Activated naive CD4-positive, alpha-beta T cell treated with Interleukin-2 at 50 U/mL for 16 hours (primary cell): ENCODE measurements at places on chromosomes 5 and 9.

DNA sequence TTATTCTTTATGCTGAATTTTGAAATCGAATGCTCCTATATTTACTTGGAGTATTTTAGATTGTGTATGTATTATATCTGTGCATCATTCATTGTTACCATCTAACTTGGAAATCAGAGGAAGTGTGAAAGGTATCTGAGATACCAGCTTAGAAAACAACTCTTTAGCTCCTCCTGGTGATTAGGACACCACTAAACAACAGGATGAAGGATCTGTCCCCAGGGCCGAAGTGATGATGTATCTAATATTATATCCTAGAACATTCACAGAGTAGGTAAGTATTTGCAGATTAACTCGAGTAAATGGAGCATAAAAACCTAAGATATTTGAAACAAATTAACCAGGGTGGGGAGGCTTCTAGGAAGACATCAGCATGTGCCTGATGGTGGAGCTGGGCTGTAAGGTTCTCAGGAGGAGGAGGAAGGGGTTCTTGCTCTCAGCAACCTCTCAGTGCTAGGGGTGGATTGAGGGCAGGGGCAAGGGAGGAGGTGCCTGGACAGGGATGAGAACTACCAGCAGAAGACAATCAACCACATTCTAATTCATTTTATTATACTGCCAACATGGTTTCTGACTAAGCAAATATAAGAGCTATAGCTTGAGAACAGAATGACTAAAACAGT is 2.6 kb upstream of the NFIL3 start:
- no peak for DNase-seq

DNA sequence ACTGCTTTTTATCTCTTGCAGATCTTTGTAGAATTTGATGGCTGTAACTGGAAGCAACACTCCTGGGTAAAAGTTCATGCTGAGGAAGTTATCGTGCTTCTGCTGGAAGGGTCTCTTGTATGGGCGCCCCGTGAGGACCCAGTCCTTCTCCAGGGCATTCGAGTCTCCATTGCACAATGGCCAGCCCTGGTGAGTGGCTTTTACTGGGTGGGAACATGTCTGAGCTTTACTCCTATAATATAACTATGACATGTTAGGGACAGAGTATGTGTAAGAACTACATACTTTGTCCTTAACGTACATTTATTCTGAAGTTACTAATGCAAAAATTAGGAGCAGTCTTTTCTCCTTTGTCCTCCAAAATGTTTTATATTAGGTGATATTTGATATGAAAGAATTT is 20.2 kb downstream of the KDM3B start:
- no peak for DNase-seq

DNA sequence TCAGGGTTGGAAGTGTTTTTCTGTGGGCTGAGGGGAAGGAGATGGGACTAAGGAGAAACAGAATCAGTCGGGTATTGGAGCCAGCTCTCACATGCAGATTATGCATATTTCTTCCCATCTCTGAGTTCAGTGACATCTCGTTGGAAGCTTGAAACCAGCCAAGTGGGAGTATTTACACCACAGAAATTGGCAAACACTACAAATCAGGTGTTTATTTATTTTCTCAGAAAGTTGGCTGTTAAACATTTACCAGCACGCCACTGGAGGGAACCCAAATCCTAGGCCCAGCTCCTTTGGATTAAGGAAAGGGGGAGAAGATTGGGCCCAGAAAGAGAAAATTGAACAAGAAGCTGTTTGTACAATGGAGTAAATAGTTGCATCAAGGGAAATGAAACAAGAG is 72.1 kb upstream of the PITX1 start:
- DNase-seq, result no peak

- no peak for DNase-seq
Observed at GRCh38 chr5:32223972-32224609, 50.0 kb upstream of the GOLPH3 start.

DNA sequence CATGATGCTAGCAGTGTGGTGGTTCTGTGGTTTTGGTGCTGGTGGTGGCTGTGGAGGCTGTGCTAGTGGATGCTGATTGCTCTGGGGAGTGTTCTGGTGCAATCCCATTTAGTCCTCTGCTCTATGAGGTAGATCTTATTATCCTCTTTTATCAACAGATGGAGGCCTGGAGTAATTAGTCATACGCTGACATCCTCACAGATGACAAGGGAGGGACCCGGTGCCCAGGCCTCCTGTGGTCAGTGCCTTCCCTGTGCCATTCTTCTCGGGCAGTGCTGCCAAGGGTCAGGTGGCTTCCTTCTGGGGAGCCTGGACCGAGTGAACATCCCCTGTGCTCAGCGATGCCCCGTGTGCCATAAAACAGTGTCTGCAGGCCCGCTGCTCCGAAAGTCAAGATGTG is 74.5 kb downstream of the COL5A1 start:
- DNase-seq, result no peak

DNA sequence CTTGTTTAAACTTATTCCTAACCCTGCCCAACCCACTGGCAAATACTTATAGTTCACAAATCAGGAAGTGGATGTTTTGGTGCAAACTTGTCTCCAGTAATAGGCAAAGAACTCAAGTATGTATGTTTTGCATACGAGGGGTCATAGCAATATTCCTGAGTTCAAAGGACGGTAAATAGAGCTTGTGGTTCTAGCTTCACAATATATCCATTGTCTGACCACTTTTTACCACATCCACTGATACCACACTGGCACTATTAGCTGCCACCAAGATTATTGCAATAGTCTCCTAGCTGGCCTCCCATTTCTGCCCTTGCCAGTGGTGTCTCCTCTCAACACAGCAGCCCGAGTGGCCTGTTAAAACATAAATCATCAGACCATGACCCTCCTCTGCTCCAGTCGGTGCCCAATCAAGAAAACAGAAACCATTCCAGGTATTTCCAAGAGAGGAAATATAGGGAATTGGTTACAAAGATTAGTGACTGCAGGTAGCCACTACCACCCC is 17.0 kb downstream of the GRXCR2 start:
- DNase-seq, result no peak

GRCh38 chr5:74579215-74579614 is 61.3 kb downstream of the ENC1 start:
- peak; percentile 77 for DNase-seq

- DNase-seq, result no peak
Observed at GRCh38 chr5:140321796-140322195, 18.9 kb upstream of the PFDN1 start.

- DNase-seq, result no peak
Observed at GRCh38 chr5:170353961-170354360, 35.2 kb downstream of the KCNMB1 start.

- no peak for DNase-seq
Observed at GRCh38 chr9:70100362-70100761, 56.7 kb downstream of the MAMDC2 start.

DNA sequence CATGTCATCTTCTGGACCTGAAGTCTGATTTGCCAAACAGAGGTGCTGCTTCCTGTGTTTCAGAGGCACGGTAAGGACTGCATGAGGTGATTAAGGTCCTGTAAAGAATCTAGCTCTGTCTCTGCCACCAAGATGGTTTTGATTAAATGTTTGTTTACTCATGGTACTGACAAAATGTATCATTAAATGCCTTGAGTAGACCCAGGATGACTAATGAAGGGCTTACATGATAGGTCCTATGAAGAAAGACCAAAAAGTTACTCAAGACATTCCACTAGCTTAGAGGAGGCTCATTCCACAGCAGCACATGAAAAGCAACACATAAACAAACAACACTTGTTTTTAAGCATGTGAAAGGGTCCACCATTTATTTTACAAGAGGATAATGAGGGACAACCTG is 100.9 kb downstream of the BOD1 start:
- DNase-seq, result no peak

GRCh38 chr5:158609333-158610050 is 490.2 kb downstream of the EBF1 start:
- no peak for DNase-seq

DNA sequence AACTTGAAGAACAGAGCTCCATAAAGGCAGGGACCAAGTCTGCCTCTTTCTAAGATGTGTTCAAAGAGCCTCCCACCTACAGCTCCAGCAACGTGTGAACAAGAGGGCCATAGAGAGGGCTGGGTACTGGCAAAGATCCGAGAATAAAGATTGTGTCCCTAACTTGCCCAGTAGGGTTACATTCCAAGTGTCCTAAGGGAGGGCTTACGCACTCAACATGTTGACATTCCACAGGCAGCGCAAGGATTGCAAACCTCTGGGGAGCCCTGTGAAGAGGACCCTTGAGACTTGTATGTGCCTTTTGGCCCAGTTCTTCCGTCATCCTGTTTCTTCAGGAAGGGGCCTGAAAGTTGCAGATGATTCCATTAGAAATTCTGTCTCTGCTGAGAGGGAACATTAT is 48.2 kb upstream of the ENTREP1 start:
- DNase-seq, result no peak

DNA sequence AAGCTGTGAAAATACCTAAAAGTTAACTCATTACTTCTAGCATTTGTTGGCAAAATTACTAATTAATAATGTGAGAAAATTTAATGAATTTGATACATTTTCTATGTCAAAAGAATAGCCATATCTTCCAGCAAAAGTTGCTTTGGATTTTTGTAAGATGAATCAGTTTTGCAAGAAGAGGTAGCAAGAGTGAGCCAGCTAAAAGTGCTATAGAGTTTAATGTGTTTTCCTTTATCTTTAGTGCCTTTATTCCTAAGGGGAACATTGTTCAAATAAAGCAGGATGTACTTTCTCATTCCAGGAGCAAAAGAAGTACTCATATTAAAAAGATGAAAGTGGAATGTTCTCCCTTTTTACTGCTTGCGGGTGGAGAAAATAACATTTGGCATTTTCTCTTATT is 622.2 kb downstream of the ANXA1 start:
- no peak for DNase-seq

DNA sequence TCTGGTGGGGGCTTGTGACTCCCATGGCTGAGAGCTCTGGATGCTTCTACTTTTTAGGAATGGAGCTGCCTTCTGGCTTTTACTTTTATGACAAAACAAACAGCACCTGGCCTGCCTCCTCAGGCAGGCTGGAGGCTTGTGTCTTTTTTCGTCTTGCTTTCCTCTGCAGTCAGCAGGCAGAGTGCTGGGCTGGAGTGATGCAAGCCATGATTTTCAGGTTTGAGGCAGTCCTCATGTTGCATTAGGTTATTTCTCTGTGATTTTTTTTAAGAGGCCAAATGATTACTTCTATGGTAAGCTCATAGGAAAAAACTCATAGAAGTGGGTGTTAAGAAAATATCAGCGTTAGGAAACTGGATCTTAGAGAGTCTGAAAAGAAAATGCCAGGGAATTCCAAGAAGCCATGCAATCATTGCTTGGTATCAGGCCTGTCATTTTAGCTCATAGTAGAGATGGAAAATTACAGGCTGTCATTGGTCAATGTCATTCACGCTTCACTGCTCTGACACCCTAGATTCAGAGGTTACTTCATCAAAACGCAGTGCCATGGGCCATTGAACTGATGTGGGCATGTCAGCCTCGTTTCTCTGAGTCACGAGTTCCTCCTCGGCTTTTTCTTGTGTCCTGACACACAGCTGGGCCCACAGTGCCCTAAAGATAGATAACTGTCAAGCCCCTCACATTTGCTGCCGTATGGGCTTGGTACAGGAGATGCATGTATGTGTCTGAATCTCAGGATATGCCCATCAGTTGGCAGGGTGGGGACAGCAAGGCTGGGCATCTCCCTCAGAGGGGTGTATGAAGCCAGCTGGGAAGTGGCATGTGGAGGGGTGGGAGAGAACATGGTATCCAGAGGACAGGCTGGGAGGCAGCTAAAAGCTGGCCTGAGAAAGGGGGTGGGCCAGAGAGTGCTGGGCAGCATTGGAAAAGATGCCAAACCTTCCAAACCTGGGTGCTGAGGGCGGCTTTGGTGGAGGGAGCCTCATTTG is 151.8 kb downstream of the HSPA4 start:
- no peak for DNase-seq

DNA sequence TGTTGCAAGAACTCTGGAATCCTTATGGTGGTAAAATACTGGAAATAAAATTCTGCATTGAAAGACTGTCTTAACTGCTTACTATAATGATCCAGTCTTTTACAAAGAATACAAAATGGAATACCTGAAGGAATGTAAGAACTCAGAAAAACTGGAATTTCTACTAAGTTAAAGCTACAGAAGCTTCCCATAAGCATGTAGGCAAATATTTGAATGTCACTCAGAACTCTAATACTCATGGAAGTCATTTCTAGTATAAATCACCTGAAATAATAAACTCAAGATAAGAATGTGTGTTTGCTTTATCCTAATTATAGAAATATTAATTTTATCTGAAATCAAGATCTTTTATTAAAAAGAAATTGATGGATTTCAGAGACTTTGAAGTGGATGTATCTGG is 54.8 kb downstream of the FEM1C start:
- DNase-seq, result no peak

GRCh38 chr5:131167615-131168014 is 2.6 kb upstream of the HINT1 start:
- DNase-seq, result no peak

DNA sequence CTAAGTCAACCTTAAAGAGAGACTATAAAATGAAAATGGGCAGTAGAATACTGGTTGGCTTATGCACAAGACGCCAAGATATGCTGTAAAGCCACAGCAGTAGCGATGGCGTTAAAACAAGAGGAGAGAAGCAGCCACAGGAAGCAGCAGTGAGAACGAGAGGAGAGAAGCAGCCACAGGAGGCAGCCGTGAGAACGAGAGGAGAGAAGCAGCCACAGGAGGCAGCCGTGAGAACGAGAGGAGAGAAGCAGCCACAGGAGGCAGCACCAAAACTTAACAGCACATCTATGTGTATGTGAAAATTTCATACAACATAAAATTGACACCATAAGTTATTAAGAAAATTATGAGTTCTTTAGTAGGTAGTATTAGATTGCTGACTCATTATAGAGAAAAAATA is 2318.6 kb upstream of the ACO1 start:
- peak; percentile 4 for DNase-seq

DNA sequence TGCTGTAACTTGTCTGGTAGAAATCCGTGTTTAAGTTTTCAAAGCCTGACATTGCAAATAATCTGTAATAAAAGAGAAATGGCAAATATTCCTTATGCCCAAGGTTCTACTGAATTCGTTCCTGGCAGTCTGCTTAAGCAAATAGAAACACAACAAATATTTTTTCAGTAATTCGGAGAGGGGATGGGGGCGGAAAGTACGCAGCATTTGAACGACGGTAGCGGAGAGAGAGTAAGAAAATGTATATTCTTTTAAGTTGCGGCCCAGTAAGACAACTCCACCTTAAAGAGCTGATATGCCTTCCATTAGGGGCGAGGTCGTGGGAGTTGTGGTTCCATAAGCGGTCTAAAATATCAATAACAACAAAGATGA is 569 bp downstream of the YIPF5 start:
- DNase-seq, result no peak

DNA sequence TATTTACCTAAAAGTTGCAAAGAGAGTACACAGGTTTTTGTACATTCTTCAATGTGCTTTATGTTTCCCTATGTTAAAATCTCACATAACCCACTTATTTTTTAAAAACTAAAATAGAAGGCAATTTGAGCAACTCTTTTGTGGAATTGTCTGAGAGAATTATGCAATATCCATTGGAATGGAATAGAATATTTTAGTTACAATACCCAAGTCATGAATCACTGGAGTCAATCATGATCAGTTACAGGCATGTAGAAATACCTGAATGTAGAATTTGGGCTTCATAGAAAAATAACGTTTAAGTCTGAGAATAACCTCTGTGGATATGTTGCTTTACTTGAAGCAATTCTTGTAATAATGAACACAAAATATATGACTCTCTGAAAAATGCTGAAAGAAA is 143.3 kb downstream of the FGF10 start:
- DNase-seq, result no peak
